ENCODE measurements at places on chromosomes 5 and 9. TPM values are rescaled to one million over a fixed set of nuclear protein-coding genes. Genes with fewer than 3 reads are reported as not detected.
A peak's percentile ranks its signal among the peaks of the same experiment; 100 is the strongest.

GRCh38 chr9:69495296-69495695, 170.3 kb downstream of the ENTREP1 start:
- no peak for DNase-seq

- DNase-seq, result no peak
These were observed 51.7 kb upstream of the NFIB start for GRCh38 chr9:14365670-14366069.

- no peak for DNase-seq
These were observed 66.7 kb downstream of the DOCK2 start for GRCh38 chr5:169703813-169704212.

DNA sequence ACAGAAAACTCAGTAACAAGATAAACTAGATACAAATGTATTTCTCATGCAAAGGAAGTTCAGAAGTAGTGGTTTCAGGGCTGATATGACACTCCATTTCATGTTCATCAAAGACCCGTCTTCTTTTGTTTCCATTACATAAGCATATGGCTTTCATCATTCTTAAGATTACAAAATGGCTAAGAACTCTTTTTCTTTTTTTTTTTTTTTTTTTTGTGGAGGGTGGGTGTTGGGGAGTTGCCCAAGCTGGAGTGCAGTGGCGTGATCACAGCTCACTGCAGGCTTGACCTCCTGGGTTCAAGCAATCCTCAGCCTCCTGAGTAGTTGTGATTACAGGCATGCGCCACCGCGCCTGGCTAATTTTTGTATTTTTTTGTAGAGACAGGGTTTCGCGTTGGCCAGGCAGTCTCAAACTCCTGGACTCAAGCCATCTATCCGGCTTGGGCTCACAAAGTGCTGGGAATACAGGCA, 22.0 kb upstream of the PTBP3 start:
- DNase-seq, result peak; percentile 21

- DNase-seq, result no peak
These were observed 221.2 kb downstream of the ADAMTSL1 start for GRCh38 chr9:18694959-18695668.

DNA sequence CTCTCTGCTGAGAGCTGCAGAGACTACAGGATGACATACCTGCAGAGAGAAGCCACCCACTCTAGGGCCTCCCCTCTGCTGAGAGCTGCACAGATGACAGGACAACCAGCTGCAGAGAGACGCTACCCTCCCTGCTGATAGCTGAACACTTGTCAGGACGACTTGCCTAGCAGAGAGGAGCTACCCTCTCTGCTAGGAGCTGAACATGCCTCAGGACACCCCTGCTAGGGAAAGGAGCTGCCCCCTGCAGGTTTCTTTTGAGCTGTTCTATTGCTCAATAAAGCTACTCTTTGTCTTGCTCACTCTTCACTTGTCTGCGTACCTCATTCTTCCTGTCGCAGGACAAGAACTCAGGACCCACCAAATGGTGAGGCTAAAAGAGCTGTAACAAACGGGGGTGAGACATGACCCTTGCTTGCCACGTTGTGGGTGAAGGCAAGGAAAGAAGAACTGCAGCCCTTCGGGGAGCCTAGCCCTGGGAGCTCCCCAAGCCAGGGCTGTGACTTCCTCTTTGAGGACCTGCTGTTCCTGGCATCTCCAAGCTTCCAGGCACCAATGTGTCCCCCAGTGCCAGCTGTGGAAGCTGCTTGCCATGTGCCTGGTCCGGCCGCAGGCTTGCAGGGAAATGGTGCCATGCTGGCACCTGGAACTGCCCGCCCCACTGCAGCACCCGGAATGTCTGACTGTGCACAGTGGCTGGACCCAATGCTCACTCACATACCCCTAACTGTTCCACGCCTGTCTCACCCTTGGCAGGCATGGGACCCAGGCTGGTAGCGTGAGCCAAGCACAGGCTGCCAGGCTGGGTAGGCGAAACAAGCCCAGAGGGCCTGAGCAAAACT, 5.1 kb upstream of the TESK1 start:
- DNase-seq, result no peak

DNA sequence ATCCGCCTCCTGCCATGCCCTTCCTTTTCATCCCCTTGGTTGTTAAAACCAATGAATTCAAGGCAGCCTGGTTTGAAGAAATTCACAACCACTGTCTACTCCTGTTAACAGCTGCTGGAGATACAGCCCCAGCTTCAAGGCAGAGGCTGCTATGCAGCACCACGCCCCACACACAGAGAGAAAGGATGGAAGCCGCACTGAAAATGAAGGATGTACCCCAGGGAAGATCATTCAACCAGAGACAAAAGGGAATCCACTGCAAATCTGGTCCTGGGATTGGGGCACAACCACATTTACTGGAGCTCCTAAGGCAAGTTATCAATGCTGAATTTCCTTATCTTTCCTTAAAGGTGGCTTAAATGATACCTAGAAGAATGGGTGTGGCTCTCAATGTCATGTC, 58.7 kb downstream of the DPYSL3 start:
- DNase-seq, result no peak

- DNase-seq, result no peak
These were observed 2.5 kb downstream of the DOK3 start for GRCh38 chr5:177507165-177507564.

GRCh38 chr9:93902051-93902779, 52.9 kb downstream of the BARX1 start:
- DNase-seq, result no peak

DNA sequence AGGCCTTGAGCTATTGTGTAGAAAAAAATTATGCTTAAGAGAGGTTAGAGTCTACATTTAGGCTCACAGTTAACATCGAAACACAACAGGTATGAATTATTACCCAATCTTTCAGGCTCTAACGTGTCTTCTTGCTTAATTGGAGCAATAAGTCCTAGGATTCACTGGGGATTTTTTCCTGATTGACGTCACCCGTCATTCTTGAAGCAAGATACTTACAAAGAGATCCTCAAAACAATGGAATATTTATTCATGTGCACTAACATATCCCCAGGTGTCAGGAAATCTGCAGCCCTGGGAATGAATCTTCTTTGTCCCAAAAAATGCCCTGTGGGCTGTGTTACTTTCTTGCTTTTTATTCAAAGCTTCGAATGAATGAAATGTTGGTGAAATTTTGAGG, 413.5 kb downstream of the NFIB start:
- no peak for DNase-seq

DNA sequence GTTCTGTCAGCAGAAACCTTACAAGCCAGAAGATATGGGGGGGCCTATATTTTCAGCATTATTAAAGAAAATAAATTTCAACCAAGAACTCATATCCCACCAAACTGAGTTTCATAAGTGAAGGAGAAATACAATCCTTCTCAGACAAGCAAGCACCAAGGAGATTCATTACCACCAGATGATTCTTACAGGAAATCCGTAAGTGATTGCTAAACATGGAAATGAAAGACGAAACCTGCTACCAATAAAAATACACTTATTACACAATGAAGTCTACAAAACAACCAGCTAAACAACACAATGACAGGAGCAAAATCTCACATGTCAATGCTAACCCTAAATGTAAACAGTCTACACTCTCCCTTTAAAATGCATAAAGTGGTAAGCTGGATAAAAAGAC, 17.8 kb upstream of the C9orf72 start:
- DNase-seq, result no peak

FAM169A gene
- total RNA-seq, result 21.0 TPM

CMBL gene
- not detected for total RNA-seq

CDHR2 gene
- 1.2 TPM for total RNA-seq

SPATA31A3 gene
- not detected for total RNA-seq

Measured in CD8-positive, alpha-beta T cell (primary cell).